ACHN (cell line): ENCODE measurements at places on chromosomes 7 and 10.

DNA sequence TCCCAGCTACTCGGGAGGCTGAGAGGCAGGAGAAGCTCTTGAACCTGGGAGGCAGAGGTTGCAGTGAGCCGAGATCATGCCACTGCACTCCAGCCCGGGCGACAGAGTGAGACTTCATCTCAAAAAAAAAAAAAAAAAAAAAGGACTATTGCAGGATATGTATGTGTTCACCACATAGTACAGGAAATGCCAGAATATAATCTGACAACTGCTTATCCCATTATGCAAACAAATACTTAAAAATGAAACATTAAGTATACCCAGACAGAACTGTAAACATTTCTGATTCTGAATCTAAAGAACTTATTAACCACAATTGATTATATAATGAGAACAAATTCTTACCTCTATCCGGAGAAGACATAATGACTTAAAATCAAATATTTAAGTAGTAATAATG is 18.7 kb downstream of the DKK1 start:
- DNase-seq = no peak

DNA sequence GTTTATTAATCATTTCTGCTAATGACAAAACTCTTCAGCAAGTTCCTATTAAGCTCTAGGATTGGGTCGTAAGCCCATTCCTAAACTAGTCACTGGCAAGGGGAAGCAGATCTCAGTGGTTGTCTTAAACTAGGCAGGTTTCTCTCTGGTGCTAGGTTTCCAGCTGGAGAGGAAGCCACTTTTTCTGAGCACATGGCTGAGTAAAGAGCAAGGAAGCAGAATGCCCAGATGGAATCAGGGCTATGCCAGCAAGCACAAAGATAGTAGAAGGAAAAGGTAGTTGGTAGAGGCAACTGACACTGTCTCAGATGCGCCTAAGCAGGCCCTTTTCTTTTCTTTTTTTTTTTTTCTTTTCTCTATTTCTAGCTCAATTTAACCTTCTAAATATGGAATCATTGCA is 224.9 kb downstream of the EXOC4 start:
- DNase-seq = no peak

GRCh38 chr10:10126218-10126617 is 891.5 kb upstream of the CELF2 start:
- no peak for DNase-seq

- DNase-seq = no peak
These were observed 89.7 kb downstream of the ATE1 start for GRCh38 chr10:121838149-121838548.

- no peak for DNase-seq
These were observed 76.5 kb upstream of the TCF7L2 start for GRCh38 chr10:112873541-112873940.

- DNase-seq = no peak
These were observed 611.2 kb downstream of the PTPRN2 start for GRCh38 chr7:157976406-157976805.

- no peak for DNase-seq
These were observed 18.9 kb downstream of the OTUD1 start for GRCh38 chr10:23457632-23458417.
